Immature natural killer cell (primary cell): ENCODE measurements at places on chromosomes 7 and 10. TPM values are rescaled to one million over a fixed set of nuclear protein-coding genes. Genes with fewer than 3 reads are reported as not detected.

Gene SHH
- not detected for polyA plus RNA-seq

Gene BICC1
- 0.11 TPM for polyA plus RNA-seq

Gene ARL3
- 3.6 TPM for polyA plus RNA-seq

Gene GFRA1
- polyA plus RNA-seq = not detected

Gene EXOSC1
- polyA plus RNA-seq = 96.0 TPM

Gene BAIAP2L1
- 0.29 TPM for polyA plus RNA-seq

DNA sequence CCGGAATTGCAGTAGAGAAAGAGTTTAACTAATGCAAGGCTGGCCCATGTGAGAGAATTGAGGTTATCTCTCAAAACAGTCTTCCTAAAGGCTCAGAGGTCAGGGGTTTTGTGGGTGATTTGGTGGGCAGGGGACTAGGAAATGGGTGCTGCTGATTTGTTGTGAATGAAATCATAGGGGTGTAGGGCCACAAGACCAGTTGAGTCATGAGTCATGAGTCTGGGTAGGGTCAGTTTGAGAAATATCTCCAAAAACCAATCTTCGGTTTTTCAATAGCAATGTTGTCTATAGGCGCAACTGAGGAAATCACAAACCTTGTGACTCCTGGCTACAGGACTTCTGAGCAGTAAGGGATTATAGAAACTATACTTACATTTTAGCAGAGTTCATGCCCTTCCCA is 460.0 kb upstream of the NRP1 start:
- H3K27me3 ChIP-seq = peaks cover 9% of the 10 kb centered on the region
- no peaks in the 10 kb centered on the region for H3K36me3 ChIP-seq
- no peak overlapping the region for H3K4me3 ChIP-seq
- H3K27ac ChIP-seq = no peak overlapping the region
- peaks cover 35% of the 10 kb centered on the region for H3K4me1 ChIP-seq
- no peak for DNase-seq

DNA sequence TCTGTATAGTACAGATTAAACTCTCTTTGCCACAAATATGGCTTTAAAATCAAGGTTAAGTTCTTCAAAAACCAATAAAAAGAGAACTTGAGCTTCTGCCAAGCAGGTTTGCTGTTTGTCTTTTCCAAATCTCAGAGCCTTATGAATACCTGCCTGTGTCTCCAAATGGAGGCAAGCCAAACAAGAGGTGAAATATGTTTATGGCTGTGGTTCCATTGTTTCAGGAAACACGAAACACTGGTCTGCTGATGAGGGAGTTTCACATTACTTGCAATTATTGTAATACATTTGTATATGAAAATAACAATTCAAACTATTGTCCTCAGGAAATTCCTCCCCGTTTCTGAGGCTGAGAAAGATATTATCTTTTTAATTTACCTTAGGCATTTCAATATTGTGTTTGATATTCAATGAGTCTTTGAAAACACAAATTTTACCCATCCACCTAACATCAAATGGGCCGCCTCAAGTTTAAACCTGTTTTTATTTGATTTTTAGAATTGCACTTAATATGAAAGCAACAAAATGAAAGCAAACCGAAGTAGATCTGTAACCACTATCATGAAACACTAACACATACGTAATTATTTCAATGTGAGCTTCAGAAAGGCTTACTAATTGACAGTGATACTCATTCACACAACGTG is 359.3 kb downstream of the HGF start:
- no peak overlapping the region for H3K4me3 ChIP-seq
- no peaks in the 10 kb centered on the region for H3K4me1 ChIP-seq
- H3K27me3 ChIP-seq = no peaks in the 10 kb centered on the region

GRCh38 chr7:35816514-35816913 is 15.7 kb downstream of the SEPTIN7 start:
- no peak for DNase-seq
- H3K4me1 ChIP-seq = peaks cover 100% of the 10 kb centered on the region
- H3K4me3 ChIP-seq = peak overlapping the region; percentile 62
- peak overlapping the region; percentile 47 for H3K27ac ChIP-seq
- peaks cover 3% of the 10 kb centered on the region for H3K36me3 ChIP-seq

- peaks cover 19% of the 10 kb centered on the region for H3K36me3 ChIP-seq
- H3K27ac ChIP-seq = no peak overlapping the region
- H3K27me3 ChIP-seq = peaks cover 8% of the 10 kb centered on the region
- no peaks in the 10 kb centered on the region for H3K4me1 ChIP-seq
- no peak for DNase-seq
These were observed 169.7 kb downstream of the BUB3 start for GRCh38 chr10:123323884-123324283.

DNA sequence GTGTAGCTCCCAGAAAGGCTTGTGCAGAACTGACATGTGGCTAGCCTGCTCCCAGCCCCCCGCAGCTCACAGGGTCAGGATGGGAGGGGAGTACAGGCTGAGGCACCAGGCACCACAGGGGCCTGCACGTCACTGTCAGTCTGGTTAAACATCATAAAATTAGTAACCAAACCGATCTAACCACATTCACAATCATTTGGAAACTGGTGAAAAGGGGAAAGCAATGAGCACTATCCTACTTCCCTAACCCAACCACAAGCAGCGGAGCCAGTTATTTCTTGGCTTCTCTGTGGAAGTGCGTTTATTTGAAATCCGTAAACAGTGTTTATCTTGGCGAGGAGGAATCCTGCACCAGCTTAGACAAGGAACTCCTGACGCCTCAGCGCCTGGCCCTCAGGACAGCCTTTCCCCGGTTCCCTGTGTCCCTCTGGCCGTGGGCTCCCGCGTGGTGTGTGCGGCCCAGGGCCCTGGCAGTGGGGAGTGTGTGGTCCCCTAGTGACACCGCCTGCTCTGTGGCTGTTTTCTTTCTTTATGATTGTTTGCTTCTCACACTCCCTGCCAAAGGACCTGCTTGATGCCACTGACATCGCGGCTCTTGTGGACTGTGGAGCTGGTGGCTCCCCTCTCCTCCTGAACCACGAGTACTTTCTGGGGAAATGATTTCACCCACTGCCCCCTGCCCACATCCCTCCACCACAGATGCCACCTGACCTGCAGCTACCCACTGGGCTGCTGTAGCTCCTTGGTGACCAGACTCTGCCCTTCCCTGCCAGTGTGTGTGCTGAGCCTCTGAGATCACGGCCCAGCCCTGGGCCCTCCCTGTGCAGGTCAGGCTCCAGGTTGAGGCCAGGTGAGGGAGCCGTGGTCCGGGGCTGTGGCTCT is 38.0 kb downstream of the INPP5A start:
- peaks cover 47% of the 10 kb centered on the region for H3K4me1 ChIP-seq
- peak; percentile 83 for DNase-seq
- peak overlapping the region; percentile 74 for H3K4me3 ChIP-seq
- H3K36me3 ChIP-seq = no peaks in the 10 kb centered on the region

GRCh38 chr7:84105586-84105985 is 89.0 kb downstream of the SEMA3A start:
- no peaks in the 10 kb centered on the region for H3K27me3 ChIP-seq
- no peaks in the 10 kb centered on the region for H3K36me3 ChIP-seq
- H3K4me3 ChIP-seq = no peak overlapping the region

GRCh38 chr10:129759214-129760002 is 204.7 kb downstream of the EBF3 start:
- H3K36me3 ChIP-seq = peaks cover 17% of the 10 kb centered on the region
- peaks cover 20% of the 10 kb centered on the region for H3K4me1 ChIP-seq
- peaks cover 1% of the 10 kb centered on the region for H3K27me3 ChIP-seq
- H3K27ac ChIP-seq = no peak overlapping the region

DNA sequence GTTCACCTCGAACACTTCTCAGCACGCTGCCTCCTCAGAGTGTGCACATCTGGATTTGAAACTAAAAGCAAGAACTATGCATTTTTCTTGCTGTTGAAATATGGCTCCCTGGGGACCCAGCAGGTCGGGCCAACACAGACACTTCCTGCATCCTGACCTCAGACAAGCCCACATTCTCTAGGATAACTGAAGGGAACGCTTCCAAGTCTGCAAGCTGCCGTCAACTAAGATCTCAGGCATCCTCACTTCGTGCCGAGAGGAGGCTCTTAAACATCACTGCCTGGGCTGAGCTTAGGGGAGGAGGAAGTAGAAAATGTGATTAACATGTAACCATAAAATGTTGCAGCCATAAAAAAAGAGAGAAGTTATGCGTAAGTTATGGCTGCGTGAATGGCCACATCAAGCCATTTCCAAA is 65.5 kb downstream of the PYROXD2 start:
- peaks cover 16% of the 10 kb centered on the region for H3K4me1 ChIP-seq

DNA sequence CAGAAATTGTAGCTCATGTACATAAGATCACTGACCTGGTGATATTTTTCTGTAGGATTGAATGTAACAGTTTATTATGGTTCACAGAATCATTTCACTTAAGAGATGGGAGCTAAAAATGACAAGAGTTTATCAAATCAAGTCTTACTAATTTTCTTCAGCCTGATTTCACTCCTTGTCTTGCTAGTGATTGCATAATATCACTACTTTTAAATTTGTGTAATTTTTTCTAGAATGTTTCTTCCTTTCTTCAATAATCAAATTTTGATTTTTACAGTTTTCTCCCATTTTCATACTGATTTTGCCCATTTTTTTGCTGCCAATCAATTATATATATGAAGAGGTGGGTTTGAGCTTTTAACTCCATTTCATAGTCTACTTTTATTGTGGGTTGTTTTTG is 68.8 kb upstream of the TMEM140 start:
- no peak overlapping the region for H3K4me3 ChIP-seq
- H3K4me1 ChIP-seq = no peaks in the 10 kb centered on the region
- no peak overlapping the region for H3K27ac ChIP-seq
- peaks cover 2% of the 10 kb centered on the region for H3K27me3 ChIP-seq

- no peak overlapping the region for H3K4me3 ChIP-seq
- no peaks in the 10 kb centered on the region for H3K4me1 ChIP-seq
- peaks cover 5% of the 10 kb centered on the region for H3K27me3 ChIP-seq
- no peak for DNase-seq
- H3K27ac ChIP-seq = no peak overlapping the region
- H3K36me3 ChIP-seq = no peaks in the 10 kb centered on the region
These were observed 7.1 kb downstream of the CPVL start for GRCh38 chr7:29139191-29139590.

- no peak for DNase-seq
- H3K27ac ChIP-seq = no peak overlapping the region
- no peak overlapping the region for H3K4me3 ChIP-seq
These were observed 182.2 kb downstream of the PLXDC2 start for GRCh38 chr10:19998482-19998881.

DNA sequence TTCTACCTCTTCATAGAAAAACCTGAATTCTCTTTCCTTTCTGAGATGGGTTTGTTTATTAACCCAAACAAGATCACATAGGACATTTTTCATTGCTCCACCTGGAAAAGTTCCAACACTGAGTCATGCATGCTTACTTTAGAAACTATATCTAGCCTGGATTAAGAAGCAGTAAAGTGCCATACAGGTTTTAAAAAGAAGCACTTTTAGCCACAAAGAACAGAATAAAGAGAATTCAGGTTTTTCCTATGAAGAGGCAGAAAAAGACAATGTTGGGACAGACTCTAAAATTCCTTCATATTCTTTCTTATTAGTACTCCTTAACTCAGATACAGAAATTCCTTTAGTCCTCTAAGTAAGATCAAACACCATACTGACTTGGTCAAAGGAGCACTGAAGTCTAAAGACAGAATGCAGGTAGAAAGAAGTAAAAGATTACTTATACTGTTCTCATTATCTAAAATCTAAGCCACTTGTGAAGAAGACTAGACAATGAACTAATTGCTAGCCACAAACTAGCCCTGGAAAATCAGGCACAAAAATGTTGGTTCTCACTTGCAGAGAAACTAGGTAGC is 241.3 kb downstream of the ANK3 start:
- no peaks in the 10 kb centered on the region for H3K27me3 ChIP-seq
- H3K36me3 ChIP-seq = no peaks in the 10 kb centered on the region
- no peak overlapping the region for H3K27ac ChIP-seq
- H3K4me3 ChIP-seq = no peak overlapping the region
- DNase-seq = no peak

- H3K4me1 ChIP-seq = no peaks in the 10 kb centered on the region
- peaks cover 3% of the 10 kb centered on the region for H3K27me3 ChIP-seq
- H3K27ac ChIP-seq = no peak overlapping the region
- H3K36me3 ChIP-seq = no peaks in the 10 kb centered on the region
- no peak overlapping the region for H3K4me3 ChIP-seq
- DNase-seq = no peak
These were observed 36.4 kb upstream of the JCAD start for GRCh38 chr10:30095631-30096422.

GRCh38 chr10:22486431-22486830 is 141.1 kb downstream of the SPAG6 start:
- H3K36me3 ChIP-seq = no peaks in the 10 kb centered on the region
- no peak for DNase-seq
- H3K27ac ChIP-seq = no peak overlapping the region
- H3K4me3 ChIP-seq = no peak overlapping the region
- H3K4me1 ChIP-seq = peaks cover 19% of the 10 kb centered on the region

- H3K27ac ChIP-seq = no peak overlapping the region
- H3K36me3 ChIP-seq = peaks cover 8% of the 10 kb centered on the region
- no peak for DNase-seq
- H3K4me1 ChIP-seq = peaks cover 17% of the 10 kb centered on the region
These were observed 464 bp downstream of the DENND2A start for GRCh38 chr7:140640060-140640637.

GRCh38 chr7:102047-102711 is 90.2 kb upstream of the FAM20C start:
- H3K27ac ChIP-seq = peak overlapping the region; percentile 21
- H3K4me1 ChIP-seq = peaks cover 5% of the 10 kb centered on the region
- H3K36me3 ChIP-seq = no peaks in the 10 kb centered on the region

- DNase-seq = no peak
- H3K27me3 ChIP-seq = no peaks in the 10 kb centered on the region
- no peaks in the 10 kb centered on the region for H3K36me3 ChIP-seq
- H3K4me1 ChIP-seq = peaks cover 21% of the 10 kb centered on the region
- no peak overlapping the region for H3K4me3 ChIP-seq
- H3K27ac ChIP-seq = no peak overlapping the region
These were observed 6.9 kb downstream of the IRF5 start for GRCh38 chr7:128944487-128945236.

DNA sequence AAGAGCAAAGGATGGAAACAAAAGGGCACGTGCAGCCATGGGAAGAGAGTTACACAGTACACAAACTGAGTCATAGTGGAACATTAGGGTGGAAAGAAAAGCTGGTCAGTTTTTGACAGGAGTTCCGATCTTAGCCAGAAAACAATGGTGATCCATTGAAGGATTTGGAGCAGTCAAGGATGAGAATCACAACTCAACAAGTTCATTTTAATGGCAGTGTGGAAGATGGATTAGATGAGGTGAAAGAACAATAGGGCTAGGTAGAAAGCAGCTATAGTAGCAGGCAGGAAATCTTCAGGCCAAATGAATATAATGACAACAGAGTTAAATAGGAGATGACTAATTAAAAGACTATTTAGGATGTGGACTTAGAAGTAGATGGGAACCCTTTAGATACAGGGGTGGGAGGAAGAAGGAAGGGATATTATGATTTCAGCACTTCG is 136.3 kb downstream of the DOCK4 start:
- peaks cover 4% of the 10 kb centered on the region for H3K27me3 ChIP-seq
- H3K4me1 ChIP-seq = no peaks in the 10 kb centered on the region
- H3K36me3 ChIP-seq = no peaks in the 10 kb centered on the region
- no peak for DNase-seq
- no peak overlapping the region for H3K4me3 ChIP-seq
- no peak overlapping the region for H3K27ac ChIP-seq
